Stimulated activated CD4-positive, alpha-beta T cell treated with anti-CD3 and anti-CD28 coated beads, Interleukin-2, amount 100 ng/mL, for 48 hours (primary cell): ENCODE measurements at places on chromosomes 4 and X.

GRCh38 chr4:156475322-156475721, 496.3 kb downstream of the PDGFC start:
- no peak for DNase-seq

DNA sequence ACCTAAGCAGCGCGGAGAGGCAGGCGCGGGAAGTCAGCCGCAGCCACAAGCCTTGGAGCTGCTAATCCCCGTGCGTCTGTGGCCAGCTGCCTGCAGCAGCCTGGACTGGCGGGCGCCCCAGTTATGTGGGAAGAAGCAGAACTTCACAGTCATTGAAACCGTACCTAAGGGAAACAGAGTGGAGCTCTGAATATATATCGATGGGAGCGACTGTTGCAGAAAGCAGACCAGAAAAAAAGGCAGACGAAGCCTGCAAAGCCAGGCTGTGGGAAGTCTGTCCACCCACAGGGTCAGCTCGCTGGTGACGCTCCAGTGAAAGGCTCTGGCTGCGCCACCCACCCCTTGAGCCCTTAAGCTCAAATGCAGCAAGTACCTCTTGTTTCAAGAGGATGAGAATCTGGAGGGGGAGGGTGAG, 24.7 kb downstream of the KCNE5 start:
- no peak for DNase-seq

- no peak for DNase-seq
These were observed 40.6 kb upstream of the LSM6 start for GRCh38 chr4:146134761-146135445.

GRCh38 chrX:35150642-35151239, 208.1 kb downstream of the FAM47B start:
- no peak for DNase-seq

DNA sequence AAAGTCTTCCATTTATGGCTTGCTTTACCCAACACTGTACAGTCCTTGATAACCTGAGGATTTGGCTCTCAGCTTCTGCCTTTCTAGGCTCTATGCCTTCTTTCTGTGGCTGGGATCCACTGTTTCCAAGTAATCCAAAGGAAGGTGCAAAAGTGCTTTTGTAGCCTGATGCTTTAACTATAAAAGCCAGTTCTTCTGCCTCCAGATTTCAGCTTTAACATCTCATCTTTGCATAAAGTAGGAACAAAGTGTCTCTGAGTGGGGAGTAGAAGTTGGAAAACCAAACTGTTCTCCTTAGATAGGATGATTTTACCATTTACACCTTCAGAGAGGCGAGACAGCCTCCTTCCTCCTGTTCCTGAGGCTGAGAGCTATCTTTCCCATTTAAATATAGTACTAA, 11.1 kb upstream of the SEC24D start:
- no peak for DNase-seq

GRCh38 chr4:186885289-186885688, 161.6 kb upstream of the FAT1 start:
- no peak for DNase-seq

DNA sequence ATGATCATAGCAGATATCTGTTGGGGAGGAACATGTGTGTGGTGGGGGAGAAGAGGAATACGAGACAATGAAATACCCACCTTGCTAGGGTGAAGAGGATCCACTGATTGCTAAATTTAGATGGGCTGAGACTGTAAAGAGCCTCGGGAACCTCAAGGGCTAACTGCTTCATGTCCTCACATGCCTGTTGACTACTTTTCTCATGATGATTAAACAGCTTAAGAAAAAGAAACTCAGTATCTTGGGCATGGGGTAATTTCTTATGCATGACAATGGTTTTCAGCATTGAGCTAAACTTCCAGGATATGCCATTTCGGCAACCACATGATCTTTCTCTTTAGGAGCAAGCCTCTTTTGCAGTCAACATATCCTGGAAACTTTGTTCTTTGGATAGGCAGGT, 3.9 kb upstream of the LNX1 start:
- DNase-seq = no peak

GRCh38 chr4:81914623-81915022, 442.9 kb upstream of the RASGEF1B start:
- DNase-seq = no peak

GRCh38 chr4:129490516-129490915, 394.6 kb downstream of the C4orf33 start:
- DNase-seq = no peak

- DNase-seq = no peak
These were observed 492.5 kb upstream of the INTU start for GRCh38 chr4:127140306-127140705.

DNA sequence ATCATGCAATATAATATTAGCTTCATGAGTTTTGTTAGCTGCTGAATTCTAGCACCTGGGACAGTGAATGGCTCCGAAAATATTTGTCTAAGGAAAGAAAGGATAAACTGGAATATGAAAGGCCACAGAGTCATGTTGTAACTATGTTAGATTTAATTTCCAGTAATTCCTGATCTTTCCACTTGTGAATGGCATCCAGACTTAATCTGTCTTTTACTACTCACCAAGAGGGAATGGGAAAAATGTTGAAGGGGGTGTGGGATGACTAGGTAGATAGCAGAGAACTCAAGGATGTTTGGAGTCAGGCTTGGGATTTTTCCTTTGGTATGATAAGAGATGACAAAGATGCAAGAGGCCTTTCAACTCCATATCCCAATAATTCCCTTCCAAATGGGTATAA, 9.4 kb downstream of the ADH6 start:
- no peak for DNase-seq

- no peak for DNase-seq
These were observed 461.0 kb upstream of the GALNT7 start for GRCh38 chr4:172707622-172708021.

DNA sequence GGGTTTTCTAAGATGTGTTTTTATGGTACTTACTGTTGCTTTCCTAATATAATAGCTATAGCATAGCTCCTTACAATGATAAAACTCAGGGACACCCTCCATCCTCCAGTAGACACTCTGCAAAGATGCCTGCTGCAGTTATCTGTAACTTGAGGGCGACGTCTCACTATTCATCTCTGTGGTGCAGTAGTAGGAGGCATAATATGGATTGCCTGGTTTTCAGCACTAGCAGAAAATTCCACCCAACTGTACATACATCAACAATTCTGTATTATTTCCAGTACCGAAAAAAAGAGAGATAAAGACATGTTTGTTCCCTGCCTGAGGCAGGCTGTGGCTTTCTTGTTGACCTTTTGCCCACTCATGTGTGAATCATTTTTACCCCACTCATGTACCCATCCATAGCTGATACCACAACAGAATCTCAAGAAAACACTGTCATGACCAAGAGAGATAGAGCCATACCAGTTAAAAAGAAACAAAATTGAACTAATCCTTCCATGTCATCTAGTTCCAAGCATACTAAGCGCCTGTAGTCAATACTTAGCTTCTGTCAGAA, 220.1 kb downstream of the RAB28 start:
- no peak for DNase-seq

- DNase-seq = no peak
These were observed 147.1 kb downstream of the NHS start for GRCh38 chrX:17521871-17522693.

DNA sequence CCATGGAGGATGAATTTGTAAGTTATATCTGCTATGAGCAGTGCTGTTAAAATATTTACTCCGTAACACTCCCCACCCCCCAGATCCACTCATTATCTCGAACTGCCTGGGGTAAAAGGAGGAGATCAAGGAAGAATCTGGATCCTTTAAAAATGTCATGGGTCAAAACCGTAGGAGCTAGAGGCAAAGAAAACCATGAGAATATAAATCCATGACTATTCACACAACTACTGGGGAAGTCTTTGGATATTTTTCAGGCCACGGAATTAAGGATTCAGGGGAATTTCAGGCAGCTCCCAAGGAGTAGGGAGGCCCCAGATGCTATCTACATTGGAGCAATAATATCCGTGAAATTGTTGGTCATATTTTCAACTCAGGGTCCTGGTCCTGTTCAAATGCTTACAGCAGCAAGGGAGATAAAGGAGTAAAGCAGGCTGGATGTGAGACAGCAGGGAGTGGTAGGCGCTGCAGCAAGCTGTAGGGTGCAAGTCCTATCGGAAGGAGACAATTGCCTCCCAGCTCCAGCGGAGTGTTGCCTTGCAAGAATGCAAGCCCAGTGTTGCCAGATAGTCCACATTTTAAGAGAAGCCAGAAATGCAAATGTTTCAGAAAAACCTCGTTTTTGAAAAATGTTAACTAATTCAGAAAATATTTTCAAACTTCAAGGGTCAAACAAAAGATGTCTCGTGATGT, 116.2 kb upstream of the KIT start:
- DNase-seq = no peak

DNA sequence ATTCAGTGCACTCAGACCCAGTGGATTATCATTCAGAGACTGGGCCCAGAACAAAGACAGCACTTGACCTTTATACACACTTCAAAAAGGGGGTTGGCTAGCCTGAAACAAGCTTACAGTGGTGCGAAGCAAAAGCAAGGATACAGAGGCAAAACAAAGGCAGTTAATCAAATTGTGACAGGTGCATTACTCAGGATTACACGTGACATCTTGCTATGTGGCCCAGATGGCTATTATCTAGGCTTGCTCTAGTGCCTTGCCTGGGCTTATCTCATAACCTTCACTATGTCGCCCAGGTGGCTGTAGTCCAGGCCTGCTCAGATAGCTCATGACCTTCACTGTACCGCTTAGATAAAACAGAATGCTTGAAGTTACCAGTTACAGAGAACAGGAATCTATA, 1092.1 kb upstream of the PRKX start:
- DNase-seq = no peak

DNA sequence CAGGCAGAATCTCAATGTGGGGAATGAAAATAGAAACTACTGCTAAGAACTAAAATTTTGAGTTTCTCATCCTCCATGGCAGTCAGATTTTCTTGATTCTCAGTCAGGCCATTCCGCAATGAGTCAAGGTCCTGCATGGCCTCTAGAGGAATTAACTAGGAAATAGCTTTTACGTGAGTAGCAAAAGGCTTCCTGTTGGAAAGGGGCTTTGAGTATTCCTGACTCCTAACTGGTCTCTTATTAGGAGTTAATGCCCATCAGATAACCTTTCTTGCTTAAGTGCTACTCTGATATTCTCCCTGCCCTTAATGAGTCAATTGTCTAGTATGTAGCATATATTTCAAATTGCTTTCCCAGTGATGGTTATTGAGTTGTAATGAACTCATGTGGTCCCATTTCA, 65.7 kb upstream of the ARHGAP24 start:
- no peak for DNase-seq

DNA sequence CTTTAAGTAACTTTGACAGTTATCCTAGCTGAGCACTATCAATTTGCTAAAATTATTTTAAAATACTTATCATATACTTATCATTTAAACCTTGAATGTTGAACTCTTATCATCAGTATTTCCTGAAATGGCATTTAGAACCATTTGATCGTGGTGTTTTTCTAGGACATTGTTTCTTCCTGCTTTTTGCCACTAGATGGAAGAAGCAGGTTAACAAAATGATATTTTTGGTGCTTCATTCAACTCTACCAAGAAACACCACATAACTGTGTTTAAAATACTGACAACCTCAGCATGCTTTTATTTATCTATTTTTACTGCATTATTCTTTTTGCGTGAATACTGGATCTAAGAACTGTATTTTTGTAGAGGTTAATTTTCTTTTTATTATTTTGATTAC, 44.6 kb downstream of the C4orf33 start:
- no peak for DNase-seq

DNA sequence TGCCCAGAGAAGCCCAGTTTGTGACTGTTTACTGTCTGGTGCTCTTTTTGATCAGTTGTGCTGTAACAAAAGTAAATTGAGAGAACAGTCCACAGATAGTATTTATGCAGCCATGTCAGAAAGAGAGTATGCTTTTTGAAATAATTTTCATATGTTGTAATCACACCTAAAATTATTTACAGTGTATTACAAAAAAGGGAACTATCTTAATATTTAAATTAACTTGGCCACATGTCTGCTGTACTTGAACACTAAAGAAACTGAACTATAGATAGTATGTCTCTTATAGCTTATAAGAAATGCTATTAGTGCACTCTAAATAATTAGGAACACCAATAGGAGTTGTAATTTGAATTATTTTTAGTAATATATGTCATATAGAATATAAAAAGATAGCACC, 30.2 kb downstream of the KIAA0232 start:
- no peak for DNase-seq

DNA sequence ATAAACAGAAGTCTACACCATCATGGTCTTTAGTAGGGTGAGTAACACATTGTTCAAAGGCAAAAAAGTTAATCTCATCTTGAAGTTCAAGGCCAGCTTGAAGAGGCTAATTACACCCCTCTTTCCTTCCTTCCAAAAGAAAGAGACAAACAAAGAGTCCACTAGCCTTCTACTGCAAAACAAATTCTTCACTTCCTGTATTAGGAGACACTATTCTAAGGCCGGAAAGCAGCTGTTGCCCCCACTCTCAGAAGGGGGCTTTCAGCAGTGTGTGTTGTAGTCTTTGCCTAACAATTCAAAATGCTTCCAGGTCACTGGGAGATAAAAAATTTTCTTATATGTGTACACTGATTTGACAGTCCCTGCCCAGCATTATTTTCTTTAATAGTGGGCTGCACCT, 25.1 kb downstream of the RASGEF1B start:
- no peak for DNase-seq

DNA sequence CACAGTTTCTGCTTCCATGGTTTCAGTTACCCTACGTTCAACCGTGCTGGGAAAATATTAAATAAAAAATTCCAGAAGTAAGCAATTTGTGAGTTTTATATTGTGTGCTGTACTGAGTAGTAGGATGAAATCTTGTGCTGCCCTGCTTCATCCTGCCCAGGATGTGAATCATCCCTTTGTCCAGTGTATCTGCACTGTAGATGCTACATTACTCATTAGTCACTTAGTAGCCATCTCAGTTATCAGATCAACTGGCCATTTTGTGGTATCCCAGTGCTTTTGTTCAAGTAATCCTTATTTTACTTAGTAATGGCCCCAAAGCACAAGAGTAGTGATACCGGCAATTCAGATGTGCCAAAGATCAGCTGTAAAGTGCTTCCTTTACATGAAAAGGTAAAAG, 97.9 kb downstream of the COX18 start:
- no peak for DNase-seq

DNA sequence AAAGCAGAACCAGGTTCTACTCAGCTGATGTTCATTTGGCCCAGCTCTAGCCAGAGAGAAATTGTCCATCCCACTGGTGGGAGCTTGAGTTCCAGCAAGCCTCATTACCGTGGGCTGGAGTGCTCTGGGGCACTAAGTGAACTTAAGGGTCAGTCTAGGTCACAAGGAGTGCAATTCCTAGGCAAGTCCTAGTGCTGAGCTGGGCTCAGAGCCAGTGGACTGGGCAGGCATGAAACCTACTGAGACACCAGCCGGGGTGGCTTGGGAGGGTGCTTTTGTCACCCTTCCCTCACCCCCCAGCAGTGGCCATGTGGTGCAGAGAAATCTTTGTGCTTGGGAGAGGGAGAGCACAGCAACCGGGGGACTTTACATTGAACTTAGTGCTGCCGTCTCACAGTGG, 39.4 kb downstream of the GSX2 start:
- no peak for DNase-seq

DNA sequence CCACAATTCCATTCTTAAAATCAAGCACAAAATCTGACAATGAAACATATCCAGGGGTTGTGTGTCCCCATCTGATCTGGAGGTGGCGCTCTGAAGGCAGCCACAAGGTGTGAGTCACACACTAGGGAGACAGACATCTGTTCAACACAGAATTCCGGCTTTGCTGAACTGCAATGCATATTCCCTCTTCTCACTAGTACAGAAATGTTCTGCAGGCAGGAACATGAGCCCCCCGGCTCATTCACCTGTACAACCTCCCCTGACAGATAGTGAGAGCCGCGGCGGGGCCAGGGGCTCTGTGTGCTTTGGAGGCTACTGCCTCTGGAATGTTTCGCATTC, 41.9 kb downstream of the WDR1 start:
- DNase-seq = no peak
